ENCODE measurements at places on chromosomes 6 and 20. TPM values are rescaled to one million over a fixed set of nuclear protein-coding genes. Genes with fewer than 3 reads are reported as not detected.

The MARCKS gene
- total RNA-seq: 51.5 TPM

The PROKR2 gene
- total RNA-seq: not detected

The TMEM217 gene
- 4.7 TPM for total RNA-seq

The HEBP2 gene
- 112 TPM for total RNA-seq

The GATA5 gene
- total RNA-seq: not detected

The RAB44 gene
- 0.18 TPM for total RNA-seq

The ID4 gene
- total RNA-seq: 23.9 TPM

The TPD52L1 gene
- 224 TPM for total RNA-seq

- no peaks in the 10 kb centered on the region for H3K4me1 ChIP-seq
- no peak overlapping the region for H3K27ac ChIP-seq
- no peak for DNase-seq
- H3K36me3 ChIP-seq: no peaks in the 10 kb centered on the region
- H3K27me3 ChIP-seq: no peaks in the 10 kb centered on the region
- H3K4me3 ChIP-seq: no peak overlapping the region
These were observed 24.0 kb upstream of the ZMYND8 start for GRCh38 chr20:47380481-47380880.

GRCh38 chr20:56442389-56443365 is 25.8 kb upstream of the RTF2 start:
- H3K27me3 ChIP-seq: no peaks in the 10 kb centered on the region
- no peak overlapping the region for H3K27ac ChIP-seq
- H3K4me1 ChIP-seq: peaks cover 4% of the 10 kb centered on the region

GRCh38 chr20:14922503-14923267 is 585.3 kb upstream of the FLRT3 start:
- H3K36me3 ChIP-seq: no peaks in the 10 kb centered on the region
- no peak overlapping the region for H3K27ac ChIP-seq
- H3K4me3 ChIP-seq: no peak overlapping the region
- H3K27me3 ChIP-seq: no peaks in the 10 kb centered on the region

DNA sequence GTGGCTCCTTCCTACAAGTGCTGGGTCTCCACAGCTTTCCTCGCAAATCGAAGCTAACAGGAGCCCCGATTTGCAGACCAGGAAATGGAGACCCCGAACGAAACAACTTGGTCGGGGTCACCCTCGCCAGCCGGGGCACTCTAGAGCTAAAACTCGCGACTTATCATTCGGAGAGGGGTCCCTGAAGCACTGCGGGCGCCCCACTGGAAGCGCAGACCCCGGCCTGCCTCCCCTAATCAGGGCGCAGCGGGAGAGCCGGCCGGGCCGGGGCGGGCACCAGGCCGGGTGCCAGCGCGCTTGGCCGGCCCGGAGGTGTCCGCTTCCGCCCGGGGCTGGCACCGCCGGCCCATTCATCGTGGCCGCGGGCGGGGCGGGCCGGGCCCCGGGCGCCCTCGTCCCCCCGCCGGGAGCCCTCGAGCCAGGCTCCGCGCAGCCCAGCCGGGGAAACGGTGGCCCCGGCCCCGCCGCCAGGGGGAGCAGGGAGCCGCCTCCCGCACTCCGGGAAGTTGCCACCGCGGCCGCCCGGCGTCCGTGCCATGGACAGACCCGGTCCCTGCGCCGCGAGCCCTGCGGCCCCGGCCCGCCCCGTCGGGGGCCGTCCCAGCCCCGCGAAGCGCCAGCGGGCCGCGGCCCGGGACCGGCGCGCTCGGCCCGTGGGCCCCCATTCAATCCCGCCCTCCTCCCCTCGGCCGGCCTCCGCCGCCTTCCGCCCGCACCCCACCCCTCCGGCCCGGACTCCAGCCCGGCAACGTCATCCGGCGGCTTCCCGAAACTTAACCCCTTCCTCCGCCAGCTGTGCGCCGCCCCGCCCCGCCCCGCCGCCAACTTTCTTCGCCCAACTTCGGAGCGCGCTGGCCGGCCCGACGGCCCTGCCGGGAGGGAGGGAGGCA is 961 bp downstream of the RRBP1 start:
- H3K4me1 ChIP-seq: peaks cover 11% of the 10 kb centered on the region
- peak overlapping the region; percentile 92 for H3K27ac ChIP-seq
- DNase-seq: peak; percentile 15

DNA sequence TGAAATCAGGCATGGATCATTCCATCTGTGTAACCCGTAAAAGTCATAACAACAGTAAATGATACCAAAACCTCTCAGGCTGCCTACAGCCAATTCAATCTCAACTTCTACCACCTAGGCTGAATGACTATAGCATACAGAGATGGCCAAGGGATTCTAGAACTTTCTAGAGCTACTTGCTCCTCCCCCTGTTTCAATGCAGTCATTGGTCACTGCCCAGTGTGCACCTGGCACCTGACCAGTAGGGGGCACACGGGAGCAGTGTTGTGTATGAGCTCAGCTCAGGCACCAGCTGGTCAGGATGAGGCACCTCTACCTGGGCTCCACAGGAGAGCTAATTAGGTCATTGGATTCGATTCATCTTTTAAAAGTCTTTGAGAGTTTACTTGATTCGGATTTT is 86.2 kb downstream of the PLEKHG1 start:
- no peak overlapping the region for H3K27ac ChIP-seq
- no peaks in the 10 kb centered on the region for H3K27me3 ChIP-seq
- H3K4me1 ChIP-seq: peaks cover 12% of the 10 kb centered on the region
- no peak for DNase-seq
- H3K4me3 ChIP-seq: no peak overlapping the region

DNA sequence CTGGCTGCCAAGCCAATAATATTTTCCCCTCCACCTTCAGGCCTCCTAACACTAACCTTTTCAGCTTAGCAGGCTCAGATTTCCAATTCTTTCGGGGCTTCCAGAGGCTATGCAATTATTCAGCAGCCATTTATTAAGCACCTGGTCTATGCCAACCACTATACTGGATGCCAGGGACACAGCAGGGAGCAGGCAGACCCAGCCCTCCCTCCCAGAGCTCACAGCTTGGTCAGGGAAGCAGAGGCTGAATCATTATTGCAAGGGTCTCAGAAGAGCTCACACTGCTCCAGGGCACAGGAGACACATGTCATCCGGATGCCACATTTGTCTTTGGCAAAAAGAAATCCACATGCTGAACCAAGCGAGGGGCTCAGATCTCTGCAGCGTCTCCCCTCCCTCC is 1.3 kb downstream of the BPIFB1 start:
- H3K36me3 ChIP-seq: no peaks in the 10 kb centered on the region
- no peak for DNase-seq
- no peaks in the 10 kb centered on the region for H3K4me1 ChIP-seq
- no peaks in the 10 kb centered on the region for H3K27me3 ChIP-seq

- H3K4me1 ChIP-seq: no peaks in the 10 kb centered on the region
- H3K36me3 ChIP-seq: no peaks in the 10 kb centered on the region
- DNase-seq: no peak
- H3K27ac ChIP-seq: no peak overlapping the region
These were observed 158.7 kb upstream of the PDE10A start for GRCh38 chr6:165821754-165822153.

DNA sequence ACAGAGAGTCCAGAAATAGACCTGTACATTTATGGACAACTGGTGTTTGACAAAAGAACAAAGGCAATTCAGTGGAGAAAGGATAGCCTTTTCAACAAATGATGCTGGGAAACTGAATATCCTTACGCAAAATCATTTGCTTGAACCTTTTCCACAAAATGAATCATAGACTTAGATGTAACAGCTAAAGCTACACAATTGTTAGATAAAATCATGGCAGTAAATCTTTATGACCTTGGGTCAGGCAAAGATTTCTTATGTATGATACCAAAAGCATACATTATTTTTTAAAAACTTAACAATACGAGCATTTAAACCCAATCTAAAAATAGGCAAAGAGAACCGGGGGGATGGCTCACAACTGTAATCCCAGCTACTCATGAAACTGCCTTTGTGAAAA is 73.5 kb upstream of the DST start:
- H3K4me3 ChIP-seq: no peak overlapping the region
- H3K27me3 ChIP-seq: no peaks in the 10 kb centered on the region
- no peaks in the 10 kb centered on the region for H3K4me1 ChIP-seq
- DNase-seq: no peak
- no peak overlapping the region for H3K27ac ChIP-seq
- no peaks in the 10 kb centered on the region for H3K36me3 ChIP-seq

DNA sequence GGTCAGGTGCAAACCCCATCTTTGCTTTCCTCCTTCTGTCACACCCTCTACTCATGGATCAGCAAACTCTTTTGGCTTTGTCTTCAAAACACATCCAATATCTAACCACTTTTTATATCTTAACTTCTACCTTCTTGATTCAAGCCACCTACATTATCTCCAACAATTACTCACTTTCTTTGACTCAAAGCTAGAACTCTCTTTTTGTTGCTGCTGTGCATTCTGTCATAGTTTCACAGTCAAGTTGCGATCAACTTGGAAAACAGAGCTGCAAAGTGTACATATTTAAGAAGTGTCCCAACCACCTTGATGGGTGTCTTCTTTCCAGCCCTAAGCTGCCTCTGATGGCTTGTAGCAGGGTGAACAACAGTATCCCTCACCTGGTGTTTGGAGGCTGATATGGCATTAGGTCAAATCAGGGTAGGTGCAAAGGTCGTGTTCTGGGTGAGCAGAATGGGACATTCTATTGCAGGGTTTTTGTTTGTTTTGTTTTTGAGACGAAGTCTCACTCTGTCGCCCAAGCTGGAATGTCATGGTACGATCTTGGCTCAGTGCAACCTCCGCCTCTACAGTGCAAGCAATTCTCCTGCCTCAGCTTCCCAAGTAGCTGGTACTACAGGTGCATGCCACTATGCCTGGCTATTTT is 43.4 kb upstream of the RALGAPA2 start:
- H3K27me3 ChIP-seq: no peaks in the 10 kb centered on the region
- H3K4me3 ChIP-seq: no peak overlapping the region
- no peak for DNase-seq
- no peaks in the 10 kb centered on the region for H3K36me3 ChIP-seq
- H3K27ac ChIP-seq: no peak overlapping the region

DNA sequence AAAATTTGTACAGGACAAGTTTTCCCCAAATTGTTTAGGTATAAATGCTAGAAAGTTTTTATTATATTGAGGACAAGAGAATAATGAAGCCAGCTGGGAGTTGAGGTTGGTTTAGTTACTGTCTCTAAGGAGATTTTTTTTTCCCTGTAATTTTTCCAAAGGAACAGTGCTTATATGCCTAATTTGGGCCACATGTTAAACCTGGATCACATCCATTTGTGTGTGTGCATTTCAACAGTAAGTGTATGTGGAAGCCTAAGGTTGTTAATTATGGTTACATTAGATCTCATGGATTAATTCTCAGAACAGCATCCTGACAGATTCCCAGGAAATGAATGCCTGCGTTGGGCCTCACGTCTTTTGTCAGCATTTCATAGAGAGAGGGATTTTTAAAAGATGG is 4.5 kb downstream of the IGF2R start:
- H3K27ac ChIP-seq: peak overlapping the region; percentile 33
- DNase-seq: no peak
- no peak overlapping the region for H3K4me3 ChIP-seq
